ENCODE measurements at places on chromosomes 2 and 18. TPM values are rescaled to one million over a fixed set of nuclear protein-coding genes. Genes with fewer than 3 reads are reported as not detected.

DNA sequence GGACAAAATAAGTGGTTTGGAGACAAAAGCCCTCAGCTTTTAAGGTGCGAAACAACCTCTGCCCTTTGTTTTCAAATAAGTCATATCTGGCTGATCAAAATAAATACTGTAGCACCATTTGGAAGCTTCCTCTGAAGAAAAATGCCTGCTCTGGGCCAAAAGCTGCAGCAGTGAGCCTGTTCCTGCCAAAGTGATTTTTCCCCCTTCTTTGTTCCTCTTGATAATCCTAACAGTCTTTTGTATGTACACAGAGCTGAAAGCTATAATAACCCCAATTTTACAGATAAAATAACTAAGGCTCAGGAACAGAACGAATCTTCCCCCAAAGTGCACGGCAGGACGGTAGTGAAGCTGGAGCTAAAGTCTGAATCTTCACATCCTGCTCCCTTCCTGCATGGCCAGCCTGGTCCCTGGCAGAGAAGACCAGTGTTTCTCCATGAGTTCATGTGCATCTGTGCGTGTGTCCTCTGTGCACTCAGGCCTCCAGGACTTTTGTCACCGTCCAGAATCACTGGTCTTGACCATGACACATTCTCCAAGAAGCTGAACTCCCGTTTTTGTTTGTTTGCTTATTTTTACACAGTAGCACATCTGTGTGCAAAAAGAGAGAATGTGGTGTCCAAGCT is 2114.1 kb upstream of the PIK3C3 start:
- H3K4me3 ChIP-seq, result peak overlapping the region; percentile 62
- peak overlapping the region; percentile 48 for H3K27ac ChIP-seq
- no peaks in the 10 kb centered on the region for H3K27me3 ChIP-seq
- no peak for DNase-seq
- H3K4me1 ChIP-seq, result peaks cover 14% of the 10 kb centered on the region
- no peaks in the 10 kb centered on the region for H3K36me3 ChIP-seq

- no peak overlapping the region for H3K27ac ChIP-seq
- no peaks in the 10 kb centered on the region for H3K36me3 ChIP-seq
- H3K4me1 ChIP-seq, result no peaks in the 10 kb centered on the region
- H3K4me3 ChIP-seq, result peak overlapping the region; percentile 47
Observed at GRCh38 chr18:3037423-3037915, 24.5 kb upstream of the LPIN2 start.

The ELOA2 gene
- 4.4 TPM for total RNA-seq

DNA sequence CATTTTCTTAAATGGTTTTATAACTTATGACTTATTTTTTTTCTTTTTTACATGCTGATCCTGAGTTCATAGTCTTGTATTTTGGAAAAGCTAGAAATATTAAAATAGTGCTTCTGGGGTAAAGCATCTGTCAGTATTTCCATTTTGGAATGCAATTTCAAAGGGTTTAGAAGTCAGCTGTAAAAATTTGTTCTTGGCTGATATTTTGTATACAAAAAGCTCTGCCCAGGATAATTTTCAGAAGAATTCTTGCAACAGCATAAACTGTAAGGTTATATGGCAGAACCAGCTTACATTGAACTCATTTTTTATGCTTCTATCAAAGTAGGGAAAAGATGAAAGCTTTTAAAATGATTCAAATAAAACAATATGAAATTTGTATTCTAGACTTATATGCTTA is 97.4 kb downstream of the DIS3L2 start:
- H3K27me3 ChIP-seq, result no peaks in the 10 kb centered on the region
- DNase-seq, result no peak
- no peak overlapping the region for H3K27ac ChIP-seq
- no peaks in the 10 kb centered on the region for H3K36me3 ChIP-seq
- H3K4me3 ChIP-seq, result no peak overlapping the region
- no peaks in the 10 kb centered on the region for H3K4me1 ChIP-seq

- H3K36me3 ChIP-seq, result no peaks in the 10 kb centered on the region
- H3K4me1 ChIP-seq, result peaks cover 3% of the 10 kb centered on the region
- H3K27ac ChIP-seq, result no peak overlapping the region
- DNase-seq, result no peak
- H3K27me3 ChIP-seq, result no peaks in the 10 kb centered on the region
Observed at GRCh38 chr2:46010925-46011490, 286.2 kb upstream of the EPAS1 start.

The ITGAV gene
- total RNA-seq, result 93.3 TPM

The MROH2A gene
- 10.7 TPM for total RNA-seq

GRCh38 chr18:79518028-79518682 is 122.4 kb downstream of the NFATC1 start:
- no peaks in the 10 kb centered on the region for H3K4me1 ChIP-seq
- no peaks in the 10 kb centered on the region for H3K27me3 ChIP-seq
- no peaks in the 10 kb centered on the region for H3K36me3 ChIP-seq
- no peak overlapping the region for H3K27ac ChIP-seq
- peak; percentile 7 for DNase-seq

The RFTN2 gene
- 16.1 TPM for total RNA-seq

The GPR35 gene
- total RNA-seq, result 9.5 TPM

The DSG2 gene
- 5.9 TPM for total RNA-seq

DNA sequence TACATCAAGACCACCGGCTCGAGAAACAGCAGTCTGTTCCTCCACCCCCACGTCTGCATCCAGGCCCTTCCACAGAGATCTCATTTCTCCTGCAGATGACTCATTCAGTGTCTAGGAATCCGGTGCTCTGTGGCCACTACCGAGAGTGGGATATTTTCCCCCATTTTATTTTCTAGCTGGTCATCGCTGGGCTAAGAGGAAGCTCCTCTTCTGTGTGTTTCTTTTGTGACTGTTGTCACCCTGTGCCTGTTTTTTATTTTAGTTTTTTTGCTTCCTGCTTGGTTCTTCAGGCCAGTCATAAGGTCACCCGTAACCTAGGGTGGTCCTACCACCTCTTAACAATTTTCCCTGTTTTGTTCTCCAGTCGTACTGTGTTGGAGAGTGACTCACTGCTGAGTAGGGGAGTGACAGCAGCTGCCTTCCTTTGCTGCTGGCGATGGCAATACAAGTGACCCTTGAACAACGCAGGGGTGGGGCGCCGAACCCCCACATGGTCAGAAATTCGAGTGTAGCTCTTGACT is 6.7 kb downstream of the RAMP1 start:
- no peaks in the 10 kb centered on the region for H3K27me3 ChIP-seq
- no peaks in the 10 kb centered on the region for H3K36me3 ChIP-seq
- H3K4me1 ChIP-seq, result no peaks in the 10 kb centered on the region
- no peak overlapping the region for H3K4me3 ChIP-seq
- DNase-seq, result no peak

DNA sequence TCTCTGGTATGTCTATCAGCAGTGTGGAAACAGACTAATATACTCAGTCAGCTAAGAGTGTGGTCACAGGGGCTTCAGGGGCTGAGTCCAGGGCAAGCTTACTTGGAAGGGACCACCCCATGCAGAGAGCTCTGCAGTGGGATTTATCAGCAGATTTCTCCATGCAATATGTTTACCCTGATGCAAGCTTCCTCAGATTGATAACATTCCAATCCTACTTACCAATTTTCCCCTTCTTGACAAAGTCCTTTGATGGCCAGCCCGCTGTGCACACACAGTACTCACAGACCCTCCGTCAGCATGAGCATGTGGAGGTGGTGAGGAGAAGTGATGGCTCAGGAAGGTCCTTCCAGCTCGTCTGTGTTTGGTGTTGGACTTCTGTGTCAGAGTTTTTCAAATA is 51.8 kb downstream of the SH3RF3 start:
- H3K4me1 ChIP-seq, result peaks cover 5% of the 10 kb centered on the region
- H3K27me3 ChIP-seq, result no peaks in the 10 kb centered on the region
- H3K27ac ChIP-seq, result no peak overlapping the region
- H3K4me3 ChIP-seq, result no peak overlapping the region
- H3K36me3 ChIP-seq, result no peaks in the 10 kb centered on the region

DNA sequence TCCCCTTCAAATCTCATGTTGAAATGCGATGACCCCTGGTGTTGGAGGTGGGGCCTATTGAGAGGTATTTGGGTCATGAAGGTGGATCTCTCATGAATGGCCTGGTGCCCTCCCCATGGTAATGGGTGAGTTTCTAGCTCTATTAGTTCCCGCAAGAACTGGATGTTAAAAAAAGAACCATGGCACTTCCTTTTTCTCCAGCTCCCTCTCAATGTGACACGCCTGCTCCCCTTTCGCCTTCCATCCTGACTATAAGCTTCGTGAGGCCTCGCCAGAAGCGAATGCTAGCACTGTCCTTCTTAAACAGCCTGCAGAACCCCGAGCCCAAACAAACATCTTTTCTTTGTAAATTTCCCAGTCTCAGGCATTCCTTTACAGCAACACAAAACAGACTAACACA is 303.2 kb upstream of the REV1 start:
- H3K36me3 ChIP-seq, result no peaks in the 10 kb centered on the region
- DNase-seq, result no peak
- H3K27ac ChIP-seq, result no peak overlapping the region

GRCh38 chr2:234548695-234549420 is 52.0 kb upstream of the ARL4C start:
- no peaks in the 10 kb centered on the region for H3K27me3 ChIP-seq
- no peaks in the 10 kb centered on the region for H3K36me3 ChIP-seq
- H3K27ac ChIP-seq, result no peak overlapping the region

- no peaks in the 10 kb centered on the region for H3K36me3 ChIP-seq
- no peaks in the 10 kb centered on the region for H3K4me1 ChIP-seq
- no peak overlapping the region for H3K27ac ChIP-seq
Observed at GRCh38 chr2:232955856-232956255, 57.2 kb downstream of the NGEF start.

DNA sequence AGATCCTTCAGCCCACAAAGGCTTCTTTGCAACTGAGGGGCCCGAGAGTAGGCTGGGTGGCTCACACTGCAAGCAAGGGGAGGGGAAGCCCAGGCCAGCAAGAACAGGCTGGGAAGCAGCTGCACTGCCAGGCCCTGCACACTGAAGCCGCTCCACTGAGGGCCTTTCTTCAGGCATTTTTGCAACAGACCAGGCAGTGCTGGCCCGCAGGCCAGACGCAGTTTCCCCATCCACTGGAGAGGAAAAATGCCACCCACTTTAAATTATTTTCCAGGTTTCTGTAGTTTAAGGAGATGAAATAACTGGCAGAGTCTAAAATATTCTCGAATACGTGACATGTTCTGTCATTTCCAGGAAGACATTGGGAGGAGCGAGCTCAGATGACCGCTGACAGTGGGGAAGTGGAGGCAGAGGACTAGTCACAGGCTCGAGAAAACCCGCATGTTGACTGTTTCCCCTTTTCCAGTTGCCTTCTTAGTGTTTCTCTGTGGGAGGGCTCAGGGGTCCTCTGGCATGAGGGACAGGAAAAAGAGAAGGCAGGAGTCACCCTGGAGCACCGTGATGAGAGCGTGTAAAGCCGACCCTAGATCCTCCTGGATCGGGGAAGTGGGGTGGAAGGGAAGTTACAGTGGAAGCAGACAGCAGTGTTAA is 53.3 kb upstream of the B3GNT7 start:
- H3K4me1 ChIP-seq, result no peaks in the 10 kb centered on the region
- H3K27me3 ChIP-seq, result no peaks in the 10 kb centered on the region
- DNase-seq, result no peak

DNA sequence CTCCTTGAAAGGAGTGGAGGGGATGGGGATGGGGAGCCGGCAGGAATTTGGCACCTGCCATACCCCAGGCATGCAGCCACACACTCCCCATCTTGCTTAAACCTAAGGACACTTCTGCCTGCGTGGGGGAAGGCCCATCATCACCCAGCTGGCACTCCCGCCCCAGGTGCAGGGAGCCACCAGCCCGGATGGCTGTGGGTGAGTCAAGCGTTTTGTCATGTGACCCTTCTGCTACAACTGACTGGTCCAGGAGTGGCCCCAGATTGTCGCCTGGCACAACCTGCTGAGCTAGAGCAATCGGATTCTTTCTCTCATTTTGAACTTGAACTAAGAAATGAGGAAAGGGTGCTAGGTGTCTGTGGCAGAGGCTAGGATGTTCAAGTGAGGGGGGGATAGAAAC is 61.3 kb downstream of the TSN start:
- H3K4me3 ChIP-seq, result no peak overlapping the region
- H3K4me1 ChIP-seq, result no peaks in the 10 kb centered on the region
- no peaks in the 10 kb centered on the region for H3K27me3 ChIP-seq
- no peak overlapping the region for H3K27ac ChIP-seq

DNA sequence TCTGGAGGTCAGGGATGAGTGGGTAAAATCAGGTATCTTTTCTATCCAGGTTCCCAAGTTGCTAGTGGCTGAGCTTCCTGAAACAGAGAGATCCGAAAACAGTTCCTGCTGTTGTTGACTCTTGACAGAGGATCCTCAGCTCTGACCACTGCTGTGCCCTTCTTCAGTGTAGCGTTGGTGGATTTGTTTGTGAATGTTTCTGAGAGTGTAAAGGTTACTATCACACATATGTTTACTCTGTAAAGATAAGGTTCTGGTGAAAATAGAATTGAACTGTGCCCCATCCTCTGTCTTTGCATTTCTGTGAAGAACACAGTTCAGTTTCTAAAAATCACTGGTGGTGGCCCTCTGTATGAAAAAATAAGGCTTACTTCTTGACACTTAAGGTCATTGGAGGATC is 119.8 kb downstream of the LDLRAD4 start:
- no peak for DNase-seq
- no peaks in the 10 kb centered on the region for H3K27me3 ChIP-seq
- H3K4me3 ChIP-seq, result no peak overlapping the region
- no peaks in the 10 kb centered on the region for H3K36me3 ChIP-seq
- no peak overlapping the region for H3K27ac ChIP-seq
- H3K4me1 ChIP-seq, result no peaks in the 10 kb centered on the region

The DYNAP gene
- total RNA-seq, result 0.24 TPM

GRCh38 chr2:6072276-6072675 is 380.1 kb downstream of the SOX11 start:
- H3K4me1 ChIP-seq, result no peaks in the 10 kb centered on the region
- no peak overlapping the region for H3K27ac ChIP-seq
- no peak for DNase-seq
- no peaks in the 10 kb centered on the region for H3K36me3 ChIP-seq

DNA sequence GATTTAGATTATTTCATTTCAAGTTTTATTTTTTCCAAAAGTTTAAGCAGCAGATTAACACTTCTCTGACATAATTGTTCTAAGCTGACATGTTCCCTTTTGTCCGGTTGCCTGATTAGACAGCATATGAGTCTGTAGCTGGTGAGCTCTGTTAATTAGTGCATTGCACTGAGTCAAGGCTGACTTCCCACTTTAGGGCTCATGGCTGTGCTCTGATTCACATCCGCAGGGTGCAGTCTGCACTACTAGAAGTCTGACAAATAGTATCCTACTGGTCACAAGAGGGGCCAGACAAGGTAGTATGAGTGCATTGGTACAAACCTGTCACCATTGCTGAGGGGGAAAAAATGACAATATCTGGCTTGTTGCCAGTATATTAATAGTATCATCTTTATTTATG is 443.9 kb upstream of the ZNF804A start:
- H3K27me3 ChIP-seq, result no peaks in the 10 kb centered on the region
- no peak overlapping the region for H3K27ac ChIP-seq
- H3K4me3 ChIP-seq, result no peak overlapping the region
- H3K4me1 ChIP-seq, result no peaks in the 10 kb centered on the region
- DNase-seq, result no peak

The FIGLA gene
- not detected for total RNA-seq

The TFCP2L1 gene
- 5.1 TPM for total RNA-seq

The EPB41L3 gene
- total RNA-seq, result 403 TPM

DNA sequence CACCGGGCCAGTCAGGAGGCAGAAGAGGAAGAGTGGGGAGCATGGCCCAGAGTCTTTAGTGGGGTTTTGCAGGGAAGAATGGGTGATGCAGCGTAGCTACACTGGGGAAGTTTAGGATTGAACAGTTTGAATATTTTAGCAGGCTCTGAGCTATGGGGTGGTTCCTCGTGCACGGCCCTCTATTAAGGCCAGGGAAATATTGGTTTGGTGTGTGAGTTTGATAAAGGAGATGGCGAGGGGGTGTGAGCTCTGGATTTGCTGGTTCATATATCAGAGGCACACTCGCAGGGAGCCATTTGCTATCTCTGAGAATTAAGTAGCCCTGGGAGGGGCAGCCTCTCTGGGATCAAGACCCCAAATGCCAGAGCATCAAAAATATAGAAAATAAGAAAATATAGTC is 50.1 kb downstream of the BOLA3 start:
- H3K27ac ChIP-seq, result no peak overlapping the region
- H3K36me3 ChIP-seq, result no peaks in the 10 kb centered on the region
- no peaks in the 10 kb centered on the region for H3K27me3 ChIP-seq
- no peaks in the 10 kb centered on the region for H3K4me1 ChIP-seq
- no peak overlapping the region for H3K4me3 ChIP-seq
